Muscle of leg (tissue), 16 donors: ENCODE measurements at places on chromosomes 16 and 17. TPM values are rescaled to one million over a fixed set of nuclear protein-coding genes. Genes with fewer than 3 reads are reported as not detected.

The CACNG1 gene
- 112 TPM for total RNA-seq

The SLC16A5 gene
- 4.4 TPM for total RNA-seq

The AANAT gene
- total RNA-seq, result 0.22 TPM

The CIAO3 gene
- 18.3 TPM for total RNA-seq

The KRT32 gene
- total RNA-seq, result not detected

The RSKR gene
- 7.4 TPM for total RNA-seq

GRCh38 chr17:8021565-8022359 lies 17.1 kb upstream of the ALOX15B start:
- no peak for DNase-seq

GRCh38 chr17:7139400-7139799 lies 24.8 kb upstream of the ASGR2 start:
- DNase-seq, result no peak

- peak; percentile 50 for DNase-seq
These were observed 3.7 kb downstream of the ARHGAP27 start for GRCh38 chr17:45428931-45429338.

- peak; percentile 69 for DNase-seq
These were observed 6.0 kb upstream of the TPPP3 start for GRCh38 chr16:67399218-67399733.

- DNase-seq, result no peak
These were observed 2.4 kb upstream of the SLC47A2 start for GRCh38 chr17:19718613-19719354.

- no peak for DNase-seq
These were observed 9.4 kb downstream of the C16orf89 start for GRCh38 chr16:5056352-5056751.

GRCh38 chr16:1422076-1422475 lies 1.5 kb upstream of the UQCC4 start:
- DNase-seq, result no peak

- no peak for DNase-seq
These were observed 22.4 kb downstream of the TBC1D3B start for GRCh38 chr17:36153895-36154610.

- DNase-seq, result no peak
These were observed 6.1 kb upstream of the CCL8 start for GRCh38 chr17:34313164-34313563.

- no peak for DNase-seq
These were observed 1.4 kb upstream of the LHX1 start for GRCh38 chr17:36935671-36936454.

DNA sequence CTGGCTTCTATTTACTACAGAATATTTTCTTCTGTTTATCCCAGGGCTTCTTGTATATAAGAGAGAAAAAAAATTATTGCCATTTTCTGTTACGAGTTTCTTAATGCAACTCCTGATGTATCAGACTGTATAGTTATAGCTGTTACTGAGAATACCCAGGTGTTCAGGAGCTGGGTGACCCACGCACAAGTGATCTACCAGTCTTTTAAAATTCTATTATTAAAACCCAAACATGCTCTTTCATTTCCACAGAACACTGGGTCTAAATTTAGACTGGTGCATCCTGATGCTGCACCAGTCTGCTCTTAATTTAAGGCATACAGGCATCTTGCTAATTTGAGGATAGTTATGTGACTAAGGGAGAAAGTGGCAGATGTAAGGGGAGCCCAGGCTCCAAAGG lies 31.2 kb upstream of the NLRP1 start:
- DNase-seq, result no peak

DNA sequence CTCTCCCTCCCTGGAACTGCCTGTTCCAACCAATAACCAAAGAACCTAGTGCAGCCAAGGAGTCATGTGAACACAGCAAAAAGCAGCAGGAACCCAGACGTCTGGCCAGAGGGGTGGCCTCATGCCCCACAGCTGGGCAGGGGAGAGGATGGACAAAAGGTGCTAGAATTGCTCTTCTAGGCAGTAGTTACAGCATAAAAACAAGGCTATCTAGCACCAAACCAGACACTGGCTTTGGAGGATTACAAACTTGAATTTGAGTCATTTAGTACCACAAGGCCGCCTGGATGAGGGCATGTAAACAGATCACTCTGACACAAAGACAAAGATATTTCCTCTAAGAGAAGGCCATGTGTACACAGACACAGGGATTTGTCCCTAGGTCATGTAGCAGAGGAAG lies 423.3 kb upstream of the MAF start:
- DNase-seq, result no peak

DNA sequence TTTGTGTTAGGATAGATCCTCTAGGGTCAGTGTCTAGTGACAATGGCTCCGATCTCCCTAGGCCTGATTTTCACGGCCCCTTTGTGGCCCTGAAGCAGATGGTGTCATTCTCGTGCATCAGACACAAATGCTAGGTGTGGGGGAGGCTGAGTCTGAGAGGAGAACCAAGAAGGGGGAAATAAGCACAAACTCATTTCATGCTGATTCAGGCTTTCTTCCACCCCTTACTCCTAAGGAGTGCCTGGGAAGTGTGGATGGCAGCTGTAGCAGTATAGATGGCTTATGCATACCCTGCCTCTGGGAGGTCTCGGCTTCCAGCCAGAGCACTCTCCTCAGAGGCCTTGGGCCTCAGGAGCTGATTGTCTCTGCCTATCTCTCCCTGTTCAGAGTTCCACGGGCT lies 1.8 kb upstream of the WNK4 start:
- no peak for DNase-seq

- no peak for DNase-seq
These were observed 372.7 kb downstream of the SLC39A11 start for GRCh38 chr17:72719578-72720493.

GRCh38 chr17:41801374-41802271 lies 10.1 kb downstream of the P3H4 start:
- peak; percentile 86 for DNase-seq
